ENCODE measurements at places on chromosomes 2 and 18. TPM values are rescaled to one million over a fixed set of nuclear protein-coding genes. Genes with fewer than 3 reads are reported as not detected.
A peak's percentile ranks its signal among the peaks of the same experiment; 100 is the strongest.

GRCh38 chr18:49596687-49597086 is 34.8 kb downstream of the LIPG start:
- no peak for ATAC-seq

DNA sequence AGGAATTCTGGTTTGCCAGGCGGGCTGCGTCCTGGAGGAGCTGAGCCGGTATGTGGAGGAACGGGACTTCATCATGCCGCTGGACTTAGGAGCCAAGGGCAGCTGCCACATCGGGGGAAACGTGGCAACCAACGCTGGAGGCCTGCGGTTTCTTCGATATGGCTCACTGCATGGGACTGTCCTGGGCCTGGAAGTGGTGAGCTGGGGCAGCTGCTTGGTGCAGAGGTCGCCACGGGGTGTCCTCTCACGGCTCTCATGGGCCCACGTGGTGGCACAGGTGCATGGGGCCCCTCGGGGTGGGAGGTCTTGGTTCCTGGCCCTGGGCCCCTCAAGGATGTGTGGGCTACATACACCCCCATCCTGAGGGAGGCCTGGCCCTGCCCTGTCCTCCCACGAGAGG is 9.2 kb downstream of the D2HGDH start:
- ATAC-seq: no peak

DNA sequence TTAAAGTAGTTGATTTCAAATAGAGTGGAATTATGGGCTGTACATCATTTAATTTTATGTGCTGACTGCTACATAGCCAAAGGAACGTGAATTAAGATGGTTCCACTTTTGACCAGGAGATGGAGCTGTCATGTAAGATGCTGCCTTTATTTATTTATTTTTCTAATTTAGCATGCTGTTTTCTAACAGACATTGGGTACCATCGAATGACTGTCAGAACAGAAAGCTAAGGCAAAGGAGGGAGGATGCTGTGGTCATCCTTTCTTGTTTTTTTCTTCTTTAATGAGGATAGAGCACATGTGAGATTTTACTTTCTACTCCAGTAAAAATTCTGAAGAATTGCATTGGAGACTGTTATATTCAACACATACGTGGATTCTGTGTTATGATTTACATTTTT is at the start of gene SCN2A:
Gene SCN2A, plus strand, starts transcription at position 185 of the 400 bp plus-strand sequence. CDS start 56,410 bp downstream, outside the sequence.
- no peak for ATAC-seq

- ATAC-seq: no peak
Observed at GRCh38 chr2:132758995-132759394, 89.0 kb upstream of the LYPD1 start.

GRCh38 chr2:113136828-113137775 is 9.7 kb downstream of the IL1RN start:
- peak; percentile 28 for ATAC-seq

DNA sequence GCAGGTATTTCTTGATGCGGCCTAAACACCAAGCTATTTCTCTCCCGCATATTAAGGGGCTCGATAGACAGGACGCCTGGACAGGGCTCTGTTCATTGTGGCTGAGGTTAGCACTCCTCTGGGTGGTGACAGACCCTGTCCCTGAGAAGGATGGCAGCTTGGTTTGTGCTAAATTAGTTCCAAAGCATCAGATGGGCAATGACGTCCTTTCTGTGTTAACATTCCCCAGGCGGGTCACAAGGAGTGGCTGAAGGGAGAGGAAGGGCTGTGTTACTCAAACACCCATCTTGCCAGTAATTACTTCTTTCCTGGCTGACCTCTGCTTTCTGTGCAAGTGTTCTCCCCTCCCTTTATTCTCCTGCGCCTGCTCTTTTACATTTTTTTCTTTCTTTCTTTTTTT is 75.0 kb downstream of the TMEM247 start:
- ATAC-seq: no peak

DNA sequence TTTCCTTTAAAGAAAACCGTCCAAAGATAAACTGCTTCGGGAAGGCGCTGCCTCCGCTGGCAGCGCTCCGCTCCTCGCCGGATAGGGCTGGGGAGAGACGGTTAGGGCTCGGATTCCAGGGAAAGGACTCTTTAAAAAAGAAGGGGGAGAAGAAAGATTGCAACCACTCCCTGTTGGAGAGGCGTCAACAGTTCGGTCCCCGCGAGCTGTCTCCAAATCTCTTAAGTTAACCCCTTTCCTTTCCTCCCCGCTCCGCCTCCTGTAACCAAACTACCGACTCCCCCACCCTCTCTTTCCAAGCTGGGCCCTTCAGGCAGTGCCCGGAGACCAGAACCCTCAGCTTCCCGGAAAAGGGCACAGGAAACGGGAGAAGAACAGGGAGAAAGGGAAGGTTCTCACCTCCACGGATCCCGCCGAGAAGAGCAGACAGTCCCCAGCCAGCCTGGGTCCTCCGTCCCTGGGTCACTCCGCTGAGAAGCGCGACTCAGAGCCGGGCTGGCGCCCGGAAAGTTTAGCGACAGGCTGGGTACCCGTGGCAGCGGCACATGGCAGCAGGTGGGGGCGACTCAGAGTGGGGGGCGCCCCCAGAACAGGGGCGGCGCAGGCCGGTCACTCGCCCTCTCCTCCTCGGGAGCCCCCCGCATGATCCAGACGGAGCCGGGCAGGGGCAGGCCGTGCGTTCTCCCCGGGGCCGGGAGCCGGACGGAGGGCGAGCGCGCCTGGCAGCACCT is 675 bp downstream of the FZD5 start:
- peak; percentile 19 for ATAC-seq

GRCh38 chr2:118854507-118855345 is 7.3 kb upstream of the EN1 start:
- ATAC-seq: no peak

DNA sequence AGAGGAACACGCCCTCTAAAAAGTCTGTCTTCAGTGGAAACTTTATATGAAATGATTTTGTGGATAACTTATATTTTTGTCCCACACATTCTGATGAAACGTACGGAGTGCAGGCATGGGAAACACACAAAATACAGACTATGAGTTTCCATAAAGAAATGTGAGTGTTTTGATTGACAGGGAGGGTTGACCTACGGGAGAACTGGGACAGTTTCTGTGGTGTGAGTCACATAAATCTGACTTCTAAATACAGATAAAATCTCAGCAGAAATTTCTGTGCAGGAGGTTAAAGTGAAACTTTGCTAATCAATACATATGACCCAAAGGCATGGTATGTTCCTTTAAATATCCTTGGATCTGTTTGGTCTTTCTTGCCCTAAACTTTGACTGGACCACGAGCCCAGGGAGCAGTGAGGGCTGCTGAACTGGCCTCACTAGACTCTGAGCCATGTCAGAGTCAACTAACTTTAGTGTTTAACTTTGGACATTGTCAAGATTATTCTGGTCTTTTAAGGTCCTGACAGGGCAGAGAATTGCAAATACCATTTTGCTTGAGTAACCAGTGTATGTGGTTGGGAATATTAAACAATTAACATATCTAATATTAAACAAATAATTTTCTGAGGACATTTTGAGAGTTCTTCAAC is 206.9 kb upstream of the LYPD1 start:
- no peak for ATAC-seq

DNA sequence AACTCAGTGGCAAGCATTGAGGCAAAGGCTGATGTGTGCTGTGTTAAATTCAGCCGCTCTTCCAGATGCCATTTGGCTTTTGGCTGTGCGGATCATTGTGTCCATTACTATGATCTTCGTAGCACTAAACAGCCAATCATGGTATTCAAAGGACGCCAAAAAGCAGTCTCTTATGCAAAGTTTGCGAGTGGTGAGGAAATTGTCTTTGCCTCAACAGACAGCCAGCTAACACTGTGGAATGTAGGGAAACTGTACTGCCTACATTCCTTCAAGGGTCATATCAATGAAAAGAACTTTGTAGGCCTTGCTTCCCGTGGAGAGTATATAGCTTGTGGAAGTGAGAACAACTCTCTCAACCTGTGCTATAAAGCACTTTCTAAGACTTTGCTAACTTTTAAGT is 195.5 kb upstream of the RAB12 start:
- ATAC-seq: no peak

- no peak for ATAC-seq
Observed at GRCh38 chr2:125526093-125526492, 1129.9 kb upstream of the GYPC start.

GRCh38 chr2:194104687-194105086 is 1552.3 kb upstream of the SLC39A10 start:
- ATAC-seq: no peak

- no peak for ATAC-seq
Observed at GRCh38 chr2:104945121-104945520, 91.2 kb downstream of the POU3F3 start.

DNA sequence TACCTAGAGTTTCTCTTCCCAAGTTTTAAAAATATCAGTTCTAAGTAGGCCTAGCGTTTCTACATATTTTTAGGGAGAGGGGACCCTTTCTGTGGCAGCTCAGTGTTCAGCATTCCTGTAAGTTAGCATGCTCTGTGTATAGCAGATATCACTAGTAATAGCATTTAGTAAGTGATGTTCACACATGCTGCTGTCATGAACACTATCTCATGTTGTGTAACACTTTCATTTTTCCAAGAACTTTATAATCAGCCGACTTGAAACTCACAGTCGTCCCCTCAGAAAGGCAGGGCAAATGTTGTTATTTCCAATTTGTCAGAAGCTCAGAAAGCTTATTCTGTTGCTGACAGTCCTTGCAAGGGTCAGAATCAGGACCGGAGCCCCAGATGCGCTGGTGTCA is 267.7 kb downstream of the ALPK2 start:
- no peak for ATAC-seq

- ATAC-seq: no peak
Observed at GRCh38 chr2:156435396-156435717, 822 bp upstream of the GPD2 start.

DNA sequence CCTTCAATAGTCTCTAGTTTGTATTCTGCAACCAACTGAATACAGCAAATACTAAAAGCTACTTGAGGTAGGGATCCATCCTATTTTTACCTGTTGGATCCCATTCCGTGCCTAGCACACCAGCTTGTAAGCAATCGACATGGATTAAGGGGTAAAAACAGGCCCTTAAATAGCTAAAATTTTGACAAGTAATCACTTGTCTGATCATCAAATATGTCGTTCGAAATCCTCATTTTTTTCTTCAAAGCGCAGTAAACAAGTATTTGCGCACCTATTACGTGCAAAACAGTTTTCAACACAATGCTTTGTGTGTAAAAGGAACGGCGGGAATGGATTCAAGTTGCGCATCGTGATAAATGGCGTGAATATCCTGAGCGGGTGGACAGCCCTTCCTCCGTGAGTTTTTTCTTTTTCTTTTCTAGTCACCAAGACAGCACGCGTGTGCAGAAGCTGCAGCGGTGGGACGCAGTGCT is 1.4 kb upstream of the ACVR2A start:
- no peak for ATAC-seq

DNA sequence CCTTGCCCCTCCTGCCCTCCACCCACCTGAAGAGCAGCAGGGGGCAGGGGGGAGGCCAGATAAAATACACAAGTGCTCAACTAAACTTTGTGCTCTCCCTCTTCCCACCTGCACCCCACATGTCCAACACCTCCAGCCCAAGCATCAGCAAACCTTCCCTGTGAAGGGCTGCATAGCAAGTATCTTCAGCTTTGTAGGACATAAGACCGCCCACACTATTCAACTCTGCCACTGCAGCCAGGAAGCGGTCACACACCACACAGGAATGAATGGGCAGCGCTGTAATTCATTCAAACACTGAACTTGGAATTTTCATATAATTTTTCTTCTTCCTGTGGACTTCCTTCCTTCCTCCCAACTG is 27.5 kb downstream of the TFCP2L1 start:
- ATAC-seq: no peak

- no peak for ATAC-seq
Observed at GRCh38 chr18:37524139-37524497, 41.5 kb downstream of the CELF4 start.

DNA sequence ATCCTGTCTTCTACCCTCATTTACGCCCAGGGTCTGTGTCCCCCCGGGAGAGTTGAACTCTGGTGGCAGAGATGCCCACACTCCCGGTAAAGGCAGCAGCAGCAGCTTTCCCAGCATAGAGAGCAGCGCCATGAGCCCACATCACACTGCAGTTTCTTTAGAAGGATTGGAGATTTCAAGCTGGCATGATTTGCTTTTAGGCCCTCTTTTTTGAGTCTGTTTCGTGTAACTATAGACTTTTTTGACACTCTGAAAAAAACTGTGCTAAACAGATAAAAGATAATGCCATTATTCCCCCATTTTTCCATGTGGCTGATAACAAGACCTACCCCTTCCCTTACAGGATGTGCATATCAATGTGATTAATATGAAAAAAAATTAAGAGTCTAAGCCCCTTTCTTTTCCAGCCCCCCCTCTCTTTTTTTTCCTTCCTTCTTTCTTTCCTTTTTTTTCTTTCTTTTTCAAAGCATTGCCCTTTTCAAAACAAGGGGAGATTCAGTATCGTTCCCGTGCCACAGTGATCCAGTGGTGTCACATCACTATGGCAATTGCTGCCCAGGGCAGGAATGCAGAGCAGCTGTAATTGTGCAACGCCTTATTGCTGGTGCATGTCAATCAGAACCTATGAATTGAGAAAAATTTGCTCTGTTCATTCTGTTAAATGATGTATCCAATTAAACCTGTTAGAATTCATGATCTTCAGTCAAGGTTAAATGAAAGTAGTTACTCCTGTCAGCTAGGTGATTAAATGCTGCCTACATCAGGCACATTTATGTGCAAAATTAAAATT is 104.5 kb downstream of the CDCA7 start:
- no peak for ATAC-seq

Gene ZEB2
- 27.6 TPM for total RNA-seq

Gene RAX
- total RNA-seq: 0.24 TPM

Gene C18orf32
- total RNA-seq: 15.6 TPM

Gene M1AP
- not detected for total RNA-seq

Gene PLGLB1
- total RNA-seq: 1.8 TPM
